ENCODE measurements at places on chromosomes 16 and 17.
A peak's percentile ranks its signal among the peaks of the same experiment; 100 is the strongest.

DNA sequence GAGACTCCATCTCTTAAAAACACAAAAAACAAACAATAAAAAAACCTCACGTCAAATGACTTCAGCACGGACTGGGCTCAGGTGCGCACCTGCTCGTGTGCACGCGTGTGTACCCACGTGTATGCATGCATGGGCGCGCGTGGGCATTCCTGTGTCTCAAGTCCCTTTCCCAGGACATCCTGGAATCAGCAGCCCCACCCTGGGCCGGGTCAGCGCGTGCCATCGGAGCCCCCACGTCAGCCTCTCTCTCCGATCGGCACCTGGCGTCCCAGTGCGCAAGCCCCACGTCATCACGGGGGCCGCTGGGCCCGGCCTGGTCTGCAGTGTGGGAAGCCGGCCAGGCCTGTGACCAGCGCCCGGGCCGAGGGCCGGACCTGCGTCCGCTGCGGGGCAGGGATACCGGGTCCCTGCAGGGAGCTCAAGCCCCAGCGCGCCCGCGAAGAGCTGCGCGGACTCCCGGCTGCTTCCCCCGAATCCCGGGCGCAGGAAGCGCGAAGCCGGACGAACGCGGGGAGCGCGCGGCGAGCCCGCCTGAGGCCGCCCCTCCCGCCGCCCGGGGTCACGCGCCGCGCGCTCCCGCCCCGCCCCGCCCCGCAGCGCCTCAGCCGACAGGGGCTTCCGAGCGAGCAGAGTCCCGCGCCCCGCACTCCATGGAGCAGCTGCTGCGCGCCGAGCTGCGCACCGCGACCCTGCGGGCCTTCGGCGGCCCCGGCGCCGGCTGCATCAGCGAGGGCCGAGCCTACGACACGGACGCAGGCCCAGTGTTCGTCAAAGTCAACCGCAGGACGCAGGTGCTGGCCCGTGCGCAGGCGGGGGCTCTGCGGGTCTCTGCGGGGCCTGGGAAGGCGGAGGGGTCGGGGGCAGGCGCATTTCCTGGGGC lies at the start of gene FN3K:
FN3K (plus strand) TSS at position 629 of the 880 bp plus-strand sequence; CDS start at position 651, 22 bp downstream.
- DNase-seq = peak; percentile 29

GRCh38 chr17:40931311-40931710 lies 6.1 kb downstream of the KRT23 start:
- no peak for DNase-seq

- DNase-seq = no peak
Measured at GRCh38 chr16:86395477-86395876, 114.8 kb upstream of the FOXF1 start.

GRCh38 chr16:88063211-88063773 lies 112.1 kb downstream of the BANP start:
- no peak for DNase-seq

DNA sequence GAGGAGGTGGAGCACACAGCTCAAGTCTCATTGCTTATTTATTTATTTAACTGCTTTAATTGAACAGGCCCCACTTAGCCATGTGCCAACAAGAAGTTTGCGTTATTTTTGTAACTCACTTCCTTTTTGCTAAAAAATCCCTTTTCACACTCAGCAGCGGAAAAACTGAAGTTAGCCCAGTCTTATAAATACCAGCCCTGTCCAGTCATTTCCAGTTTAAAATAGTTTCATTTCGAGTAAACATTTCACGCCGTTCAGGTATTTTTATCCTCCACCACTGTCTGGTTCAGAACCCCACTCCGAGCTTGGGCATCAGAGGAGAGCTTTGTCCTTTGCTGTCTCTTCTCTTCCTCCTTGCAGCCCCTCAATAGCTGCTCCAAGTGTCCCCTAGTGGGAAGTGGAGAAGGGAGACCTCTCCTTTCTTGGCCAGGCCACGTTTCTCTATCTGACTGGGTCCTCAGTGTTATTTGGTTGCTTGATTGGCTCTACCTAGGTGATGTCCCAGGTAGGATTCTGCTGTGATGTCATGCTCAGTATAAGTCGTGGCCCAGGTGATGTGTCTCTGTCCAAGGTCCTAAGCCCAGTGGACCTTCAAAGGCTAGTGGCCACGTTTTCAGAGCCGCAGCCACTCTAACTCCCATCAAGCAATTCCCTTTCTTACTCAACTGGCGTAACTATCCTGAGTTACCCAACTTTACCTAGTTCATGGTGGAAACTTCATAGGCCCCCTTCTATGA lies 53.0 kb upstream of the GAS7 start:
- no peak for DNase-seq

GRCh38 chr17:71004413-71004812 lies 835.1 kb downstream of the KCNJ2 start:
- no peak for DNase-seq

GRCh38 chr16:66842765-66843164 lies 1.4 kb upstream of the CA7 start:
- DNase-seq = peak; percentile 47

Measured in mammary epithelial cell (primary cell).